ENCODE measurements at places on chromosomes 13 and 19. TPM values are rescaled to one million over a fixed set of nuclear protein-coding genes. Genes with fewer than 3 reads are reported as not detected.

PHLDB3 gene
- polyA plus RNA-seq: 5.7 TPM

LMO7 gene
- polyA plus RNA-seq: 289 TPM

DMKN gene
- 38.8 TPM for polyA plus RNA-seq

RFPL4AL1 gene
- not detected for polyA plus RNA-seq

ZNF560 gene
- 0.03 TPM for polyA plus RNA-seq
